ENCODE measurements at places on chromosomes 16 and 17.

DNA sequence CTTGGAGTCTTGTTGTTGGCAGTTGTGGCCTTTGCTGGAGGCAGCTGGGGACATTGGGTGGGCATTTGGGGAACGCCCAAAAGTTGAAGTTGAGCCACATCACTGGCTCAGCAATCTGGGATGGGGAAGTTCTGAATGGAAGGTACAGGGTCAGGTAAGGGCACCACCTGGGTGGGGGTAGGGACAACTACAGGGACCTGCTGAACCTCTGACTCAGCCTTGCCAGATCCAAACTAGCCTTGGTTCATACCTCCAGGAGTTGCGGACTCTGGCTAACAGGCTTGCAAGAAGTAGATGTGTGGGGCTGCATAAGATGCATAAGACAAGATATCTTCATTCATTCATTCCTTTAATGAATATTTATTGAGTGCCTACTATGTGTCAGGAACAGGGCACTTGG lies 16.0 kb downstream of the FMNL1 start:
- DNase-seq: no peak

GRCh38 chr17:44079877-44080821 lies 9.6 kb downstream of the G6PC3 start:
- no peak for DNase-seq

GRCh38 chr17:21019976-21020586 lies 22.7 kb downstream of the USP22 start:
- peak; percentile 13 for DNase-seq

- no peak for DNase-seq
Measured at GRCh38 chr17:7572338-7572587, 7.2 kb upstream of the CD68 start.

DNA sequence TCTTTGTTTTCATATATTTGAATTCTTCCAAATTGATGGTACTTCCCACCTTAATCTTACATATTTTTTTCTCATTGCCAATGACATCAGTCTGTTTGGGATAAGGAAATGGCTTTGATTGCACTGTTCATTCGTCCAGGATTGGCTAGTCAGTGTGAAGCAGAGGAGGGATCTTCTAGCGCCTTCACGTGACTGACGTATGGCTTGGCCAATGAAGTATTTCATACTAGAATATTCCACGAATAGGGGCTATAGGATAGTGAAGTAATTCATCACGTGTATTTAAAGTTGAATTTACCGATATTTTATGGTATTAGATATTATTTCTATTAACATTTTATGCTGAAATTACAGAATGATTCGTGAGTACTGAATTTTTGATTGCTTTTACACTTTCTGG lies 178.7 kb upstream of the ZFHX3 start:
- DNase-seq: no peak
